ENCODE measurements at places on chromosomes 5 and 9.

DNA sequence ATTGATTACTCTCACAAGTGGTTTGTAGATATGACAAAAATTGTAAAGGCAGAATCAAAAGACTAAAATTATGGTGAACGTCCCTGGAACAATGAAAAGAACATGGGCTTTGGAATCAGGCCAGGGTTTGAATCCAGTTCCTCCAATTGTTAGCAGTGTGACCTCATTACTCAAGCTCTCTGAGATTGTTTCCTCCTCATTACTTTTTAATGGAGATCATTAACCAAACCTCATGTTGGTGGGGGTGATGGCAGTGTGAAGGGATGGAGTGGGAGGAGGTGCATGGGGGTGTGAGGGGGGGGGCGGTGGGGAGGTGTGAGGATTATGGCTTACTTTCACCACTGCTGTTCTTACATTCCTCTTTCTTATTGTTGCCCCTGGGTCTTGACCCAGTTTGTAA is 44.1 kb upstream of the FOXE1 start:
- DNase-seq, result no peak

DNA sequence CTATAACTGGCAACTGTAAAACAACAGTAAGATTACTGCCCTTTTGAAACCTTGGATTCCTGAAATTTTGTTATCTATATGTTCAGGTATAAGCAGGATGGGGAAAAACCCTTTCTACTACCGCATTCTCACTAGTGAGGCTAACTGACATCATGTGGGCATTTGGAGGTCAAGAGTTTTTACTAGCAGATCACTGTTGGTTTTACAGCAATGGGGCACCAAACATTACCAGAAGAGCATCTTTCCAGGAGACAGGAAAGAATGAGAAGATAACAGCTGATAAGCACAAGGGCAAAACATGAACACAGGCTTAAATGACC is 20.9 kb upstream of the TTC33 start:
- no peak for DNase-seq

GRCh38 chr5:148986636-148987035 is 76.2 kb downstream of the SH3TC2 start:
- DNase-seq, result no peak

DNA sequence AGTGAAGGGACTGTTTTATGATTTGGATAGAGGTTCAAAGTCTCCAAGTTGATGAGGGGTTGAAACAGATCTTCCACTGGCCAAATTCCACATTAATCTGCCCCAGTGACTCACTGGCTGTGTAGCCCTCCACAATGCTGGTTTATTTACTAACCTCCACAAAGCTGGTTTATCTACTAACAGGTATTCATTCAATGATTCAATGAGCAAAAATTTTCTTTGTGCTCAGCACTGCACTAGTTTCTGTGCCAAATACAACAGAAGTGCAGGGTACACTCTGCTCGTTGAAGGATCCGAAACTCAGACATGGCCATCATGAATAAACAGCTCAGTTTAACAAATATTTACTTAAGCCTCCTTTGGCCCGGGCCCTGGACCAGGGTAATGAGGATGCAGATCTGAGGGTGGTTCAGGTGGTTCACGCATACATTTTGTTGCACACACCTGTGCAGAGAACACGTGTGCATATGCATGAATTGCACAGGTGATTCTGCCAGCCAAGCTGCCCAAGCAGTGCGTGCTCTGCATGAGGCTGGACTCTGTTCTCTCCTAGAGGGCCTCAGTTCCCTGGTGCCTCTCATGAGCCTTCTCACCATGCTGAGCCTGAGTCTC is 71.0 kb downstream of the SH3PXD2B start:
- DNase-seq, result no peak

- no peak for DNase-seq
These were observed 36.3 kb downstream of the PCDHAC2 start for GRCh38 chr5:141002605-141002965.

- DNase-seq, result no peak
These were observed 132.4 kb upstream of the EPB41L4A start for GRCh38 chr5:112551419-112552032.

DNA sequence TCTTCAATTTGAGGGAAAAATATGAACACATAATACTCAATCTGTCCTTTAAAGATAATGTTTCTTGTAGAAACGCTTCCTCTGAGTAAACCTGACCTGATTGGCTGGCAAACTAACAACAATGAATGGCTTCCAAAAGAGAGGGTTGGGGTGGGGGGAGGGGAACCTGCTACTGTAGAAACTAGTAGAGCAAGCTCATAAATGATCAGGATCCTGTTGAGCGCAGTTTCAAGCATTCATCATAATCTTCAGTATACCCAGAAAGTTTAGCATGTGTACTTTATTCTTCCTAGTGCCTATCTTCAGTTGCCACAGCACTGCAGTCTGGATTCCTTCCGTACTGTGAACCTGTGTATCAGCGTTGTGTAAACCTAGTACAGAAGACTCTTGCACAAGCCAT is 63.0 kb upstream of the FCHO2 start:
- no peak for DNase-seq

DNA sequence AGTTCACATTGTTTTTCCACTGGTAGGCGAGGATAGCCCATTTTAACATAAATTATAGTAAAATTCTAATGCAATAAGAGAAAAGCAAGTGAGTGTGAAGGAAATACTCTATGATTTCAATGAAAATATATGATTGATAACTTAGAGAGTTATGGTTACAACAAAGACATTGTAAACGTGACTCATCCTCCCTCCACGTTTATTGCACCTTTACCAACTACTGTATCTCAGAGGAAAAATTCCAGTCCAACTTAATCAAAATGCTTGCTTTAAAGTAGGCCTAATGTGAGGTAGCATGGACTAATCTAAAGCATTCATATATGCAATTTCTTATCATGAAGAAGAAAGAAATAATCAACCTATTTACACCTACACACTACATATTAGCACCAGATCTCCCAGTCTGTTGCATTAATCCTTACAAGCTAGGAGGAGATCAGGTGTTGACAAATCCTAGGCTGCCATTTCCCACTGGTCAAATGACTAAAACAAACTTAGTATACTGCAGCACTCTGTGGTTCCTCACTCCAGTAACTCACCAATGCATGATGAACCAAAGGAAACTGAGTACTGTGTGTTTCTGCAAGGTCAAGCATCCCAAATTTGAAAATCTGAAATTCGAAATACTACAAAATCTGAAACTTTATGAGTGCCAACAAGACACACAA is 41.7 kb downstream of the ECPAS start:
- DNase-seq, result no peak

- DNase-seq, result no peak
These were observed 668.7 kb upstream of the FTMT start for GRCh38 chr5:121182788-121183490.

GRCh38 chr5:178423431-178423830 is 166.8 kb downstream of the COL23A1 start:
- no peak for DNase-seq

DNA sequence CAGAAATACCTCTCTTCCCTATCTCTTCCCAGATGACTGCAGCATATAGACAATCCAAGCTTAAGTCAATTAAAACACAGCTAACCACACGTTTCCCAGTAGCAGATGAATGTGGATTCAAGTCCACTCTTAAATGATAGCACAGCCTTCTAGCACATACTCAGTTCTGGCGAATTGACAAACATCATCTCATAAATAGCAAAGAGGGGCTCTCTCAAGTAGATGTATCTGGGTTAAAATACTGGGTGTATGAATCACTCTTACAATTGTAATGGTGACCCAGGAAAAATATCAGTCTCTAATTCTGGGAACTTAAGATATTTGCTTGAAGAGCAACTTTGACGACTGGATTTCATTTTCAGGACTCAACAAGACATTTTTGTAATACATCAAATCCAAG is 67.0 kb upstream of the HAPLN1 start:
- DNase-seq, result no peak

Measured in activated CD4-positive, alpha-beta T cell treated with anti-CD3 and anti-CD28 coated beads for 1 hour (primary cell).